ENCODE measurements at places on chromosomes 2 and 18.

DNA sequence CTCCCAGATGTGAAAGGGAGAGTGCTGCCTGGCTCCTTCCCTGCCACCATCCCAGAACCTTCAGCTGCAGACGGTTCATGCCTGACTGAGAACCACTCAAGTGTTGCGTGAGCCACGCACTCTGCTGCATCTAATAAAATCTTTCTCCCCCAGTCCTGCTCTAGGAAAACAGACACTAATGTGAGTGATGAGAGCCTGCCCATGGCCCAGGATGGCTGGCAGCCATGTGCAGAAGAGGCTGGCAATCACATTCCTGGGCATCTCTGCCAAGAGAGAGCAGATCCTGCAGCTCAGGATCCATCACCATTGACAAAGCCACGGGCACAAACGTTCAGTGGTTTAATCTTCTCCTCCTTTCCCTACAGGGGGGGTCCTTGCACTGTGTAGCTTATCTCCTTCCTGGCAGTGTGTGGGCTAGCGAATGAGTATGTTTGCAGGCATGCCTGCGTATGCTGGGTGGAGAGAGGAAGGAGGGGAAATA lies 477.5 kb downstream of the SLC4A3 start:
- no peak for DNase-seq

- no peak for DNase-seq
Observed at GRCh38 chr2:81523344-81523743, 1218.8 kb upstream of the LRRTM1 start.

GRCh38 chr2:118375907-118376485 lies 287.7 kb downstream of the INSIG2 start:
- no peak for DNase-seq

DNA sequence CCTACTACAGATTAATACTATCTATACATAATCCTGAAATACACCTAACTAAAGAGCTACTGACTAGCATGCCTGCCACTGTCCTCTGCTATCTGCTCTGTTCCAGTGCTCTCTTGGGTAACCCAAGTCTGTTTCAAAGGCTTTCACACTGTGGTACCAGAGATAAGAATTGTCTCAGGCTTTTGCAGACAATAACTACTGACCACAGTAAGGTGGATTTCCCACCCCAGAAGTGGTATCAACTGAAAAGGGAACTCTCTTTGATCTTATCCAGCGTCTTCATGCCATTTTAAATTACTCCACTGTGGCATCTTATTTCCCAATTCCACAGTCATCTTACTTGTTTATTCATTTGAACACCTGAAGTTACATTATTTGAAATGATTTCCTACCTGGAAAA lies 190.2 kb downstream of the IKZF2 start:
- no peak for DNase-seq

DNA sequence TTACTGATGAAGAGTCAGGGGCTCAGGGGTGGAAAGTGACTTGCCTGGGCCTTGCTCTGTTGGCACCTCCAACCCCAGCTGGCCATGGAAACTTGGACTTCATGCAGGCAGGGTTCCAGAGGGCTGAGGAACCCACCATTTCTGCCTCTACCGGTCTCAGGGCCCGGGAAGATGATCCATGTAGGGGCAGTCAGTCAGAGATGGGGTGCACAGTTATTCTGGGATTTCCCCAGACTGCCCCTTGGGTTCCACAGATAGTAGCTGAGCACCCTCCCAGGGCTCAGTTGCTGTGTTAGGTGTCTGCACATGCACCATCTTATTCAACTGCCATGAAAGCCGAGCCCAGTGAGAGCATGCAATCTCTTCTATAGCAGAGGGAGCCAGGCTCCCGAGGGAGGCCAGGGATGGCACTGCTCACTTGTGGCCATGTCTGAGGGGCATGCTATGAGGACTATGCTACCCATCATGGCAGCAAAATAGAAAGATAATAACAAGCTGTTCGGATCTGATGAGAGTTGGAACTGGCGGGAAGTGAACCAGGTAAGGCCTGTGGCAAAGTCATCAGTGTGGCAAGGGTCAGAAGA lies 37.3 kb downstream of the RHOB start:
- DNase-seq, result no peak

DNA sequence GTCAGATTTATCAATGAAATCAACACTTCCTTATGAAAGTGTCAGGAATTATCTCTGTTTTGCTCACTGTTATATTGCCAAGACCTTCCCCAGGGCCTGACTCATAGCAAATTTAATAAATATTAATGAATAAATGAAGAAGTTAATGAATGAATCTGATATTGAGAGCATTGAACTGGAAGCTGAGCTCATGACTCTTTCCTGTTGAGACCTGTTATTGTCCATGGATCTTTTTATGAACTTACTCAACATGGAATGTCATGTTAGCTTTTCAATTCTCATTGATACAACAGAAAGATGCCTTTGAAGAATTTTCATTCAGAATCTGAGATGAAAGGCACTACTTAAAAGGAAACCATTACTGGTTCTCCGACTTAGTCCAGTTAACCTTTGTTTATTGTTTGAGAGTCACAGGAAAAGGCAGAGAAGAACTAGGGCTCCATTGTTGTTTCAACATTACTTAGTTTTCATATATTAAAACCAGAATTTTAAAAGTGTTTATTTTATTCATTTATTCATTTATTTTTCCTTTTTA lies 90.4 kb upstream of the UNC80 start:
- DNase-seq, result no peak

- DNase-seq, result peak; percentile 40
Observed at GRCh38 chr2:126655500-126656430, at the start of gene GYPC. TSS of gene GYPC (plus strand) at chr2:126656158. CDS start at chr2:126656264, 106 bp downstream.

- DNase-seq, result no peak
Observed at GRCh38 chr2:128502638-128503246, 184.1 kb upstream of the HS6ST1 start.

- no peak for DNase-seq
Observed at GRCh38 chr18:62585274-62586150, 62.7 kb downstream of the ZCCHC2 start.
